SIG-M5 (cell line): ENCODE measurements at places on chromosomes 6 and 20.

DNA sequence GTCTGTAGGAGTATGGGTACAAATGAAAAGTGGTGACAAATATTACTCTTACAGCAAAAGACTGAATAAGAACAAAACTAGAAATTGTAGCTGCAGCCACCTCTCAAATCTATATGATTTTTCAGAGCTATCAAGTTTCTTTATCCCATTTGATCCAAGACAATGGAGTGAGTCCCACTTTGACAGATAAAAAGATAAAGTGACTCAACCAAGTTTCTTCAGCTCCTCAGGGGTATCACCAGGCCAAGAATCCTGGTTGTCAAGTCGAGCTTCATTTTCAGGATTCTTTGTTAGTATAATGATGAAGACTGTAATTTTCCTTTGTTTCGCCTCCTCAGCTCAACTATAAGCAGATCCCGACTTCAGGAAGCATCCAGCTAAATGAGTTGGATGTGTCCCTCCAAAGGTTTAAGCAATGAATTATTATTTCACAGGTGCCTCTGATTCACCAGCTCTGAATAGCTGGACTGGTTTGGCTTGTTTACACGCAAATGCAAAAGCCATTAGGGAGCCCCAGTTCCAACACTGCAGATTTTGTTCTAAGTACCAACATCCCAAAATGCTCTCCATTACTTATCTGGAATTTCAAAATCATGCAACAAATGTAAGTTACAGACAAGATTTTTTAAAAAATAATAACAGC lies 238.9 kb downstream of the MAFB start:
- DNase-seq, result no peak

GRCh38 chr6:135328136-135328535 lies 147.0 kb downstream of the MYB start:
- no peak for DNase-seq

DNA sequence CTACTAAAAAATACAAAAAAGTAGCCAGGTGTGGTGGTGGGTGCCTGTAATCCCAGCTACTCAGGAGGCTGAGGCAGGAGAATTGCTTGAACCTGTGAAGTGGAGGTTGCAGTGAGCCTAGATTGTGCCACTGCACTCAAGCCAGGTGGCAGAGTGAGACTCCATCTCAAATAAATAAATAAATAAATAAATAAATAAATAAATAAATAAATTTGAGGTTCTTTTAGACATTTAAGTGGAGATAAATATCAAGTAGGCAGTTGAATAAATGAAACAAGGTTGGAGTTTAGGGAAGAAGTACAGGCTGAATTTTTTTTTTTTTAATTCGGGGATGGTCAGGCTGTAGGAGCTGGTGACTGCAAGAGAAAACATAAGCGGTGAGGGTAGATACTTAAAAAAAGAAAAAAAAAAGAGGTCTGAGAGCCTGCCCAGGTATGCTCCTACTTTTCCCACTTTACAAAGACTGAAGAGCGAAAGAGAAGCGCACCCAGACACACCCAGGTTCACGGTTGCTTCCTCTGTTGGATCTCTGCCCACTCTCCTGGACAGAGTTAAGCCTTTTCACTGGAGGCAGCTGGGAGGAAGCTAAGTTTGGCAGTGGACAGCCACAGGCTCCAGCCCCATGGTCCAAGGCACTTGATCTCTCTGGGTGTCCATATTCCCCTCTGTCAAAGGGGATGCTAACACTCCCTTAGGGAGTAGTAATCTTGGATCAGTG lies 100.9 kb upstream of the PRDM1 start:
- DNase-seq, result no peak

- no peak for DNase-seq
Observed at GRCh38 chr6:87561017-87561416, 28.8 kb downstream of the RARS2 start.

DNA sequence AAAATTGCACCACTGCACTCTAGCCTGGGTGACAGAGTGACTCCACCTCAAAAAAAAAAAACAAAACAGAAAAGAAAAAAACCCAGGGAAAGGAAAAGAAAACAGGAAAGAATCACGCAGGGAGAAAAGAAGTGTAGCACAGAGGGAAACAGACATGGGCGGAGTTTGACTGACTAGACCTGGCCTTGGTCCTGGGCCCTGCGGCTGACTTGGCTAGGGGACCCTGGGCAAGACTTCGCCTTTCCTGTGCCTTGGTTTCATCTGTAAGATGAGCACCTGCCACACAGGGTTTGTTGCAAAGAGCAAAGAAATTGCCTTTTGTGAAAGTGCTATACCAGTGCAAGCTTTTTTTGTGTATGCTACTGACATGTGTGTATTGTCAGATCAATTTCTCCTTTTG lies 71.3 kb upstream of the KCNG1 start:
- no peak for DNase-seq

- no peak for DNase-seq
Observed at GRCh38 chr20:5667705-5668528, 82.3 kb upstream of the SHLD1 start.

- no peak for DNase-seq
Observed at GRCh38 chr6:147905711-147906110, 397.2 kb downstream of the SAMD5 start.

- DNase-seq, result no peak
Observed at GRCh38 chr6:18306977-18307376, 42.6 kb upstream of the DEK start.

- no peak for DNase-seq
Observed at GRCh38 chr20:57426271-57426689, 35.1 kb downstream of the RBM38 start.

GRCh38 chr6:150721418-150722266 lies 122.0 kb downstream of the PLEKHG1 start:
- DNase-seq, result no peak

DNA sequence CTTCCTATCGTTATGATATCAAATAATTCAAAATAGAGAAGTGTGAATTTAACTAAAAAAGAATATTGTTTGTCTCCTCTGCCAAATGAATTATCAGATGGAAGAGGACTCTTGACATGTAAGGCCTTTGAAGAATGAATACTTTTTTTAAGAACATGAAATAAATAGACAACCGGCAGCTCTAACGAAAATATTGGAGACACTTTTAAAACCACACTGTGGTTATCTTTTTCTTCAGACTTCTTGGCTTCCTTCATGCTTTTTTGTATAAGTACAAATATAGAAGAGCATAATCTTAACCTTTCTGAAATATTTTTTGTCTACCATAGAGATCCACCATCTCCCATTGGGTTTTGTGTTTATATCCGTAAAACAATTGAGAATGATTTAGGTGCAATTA lies 115.2 kb upstream of the SCGN start:
- DNase-seq, result no peak

DNA sequence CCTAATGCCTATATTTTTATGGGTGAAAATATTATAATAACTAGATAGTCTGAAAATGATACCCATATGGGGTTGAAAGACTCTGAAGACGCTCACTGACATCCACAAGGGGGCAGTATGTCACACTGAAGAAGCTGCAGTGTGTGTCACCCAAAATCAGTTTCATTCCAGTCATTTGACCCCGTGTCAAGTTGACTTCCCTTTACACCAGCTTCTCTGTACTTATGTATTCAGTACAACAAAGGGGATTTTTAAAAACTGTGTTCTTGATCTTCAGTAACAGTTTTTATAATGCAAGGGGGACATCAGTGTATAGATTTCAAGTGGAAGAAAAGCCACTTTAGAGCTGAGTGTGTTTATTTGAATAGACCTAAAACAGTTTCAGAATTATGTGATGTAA lies 19.3 kb downstream of the FAXC start:
- DNase-seq, result no peak

DNA sequence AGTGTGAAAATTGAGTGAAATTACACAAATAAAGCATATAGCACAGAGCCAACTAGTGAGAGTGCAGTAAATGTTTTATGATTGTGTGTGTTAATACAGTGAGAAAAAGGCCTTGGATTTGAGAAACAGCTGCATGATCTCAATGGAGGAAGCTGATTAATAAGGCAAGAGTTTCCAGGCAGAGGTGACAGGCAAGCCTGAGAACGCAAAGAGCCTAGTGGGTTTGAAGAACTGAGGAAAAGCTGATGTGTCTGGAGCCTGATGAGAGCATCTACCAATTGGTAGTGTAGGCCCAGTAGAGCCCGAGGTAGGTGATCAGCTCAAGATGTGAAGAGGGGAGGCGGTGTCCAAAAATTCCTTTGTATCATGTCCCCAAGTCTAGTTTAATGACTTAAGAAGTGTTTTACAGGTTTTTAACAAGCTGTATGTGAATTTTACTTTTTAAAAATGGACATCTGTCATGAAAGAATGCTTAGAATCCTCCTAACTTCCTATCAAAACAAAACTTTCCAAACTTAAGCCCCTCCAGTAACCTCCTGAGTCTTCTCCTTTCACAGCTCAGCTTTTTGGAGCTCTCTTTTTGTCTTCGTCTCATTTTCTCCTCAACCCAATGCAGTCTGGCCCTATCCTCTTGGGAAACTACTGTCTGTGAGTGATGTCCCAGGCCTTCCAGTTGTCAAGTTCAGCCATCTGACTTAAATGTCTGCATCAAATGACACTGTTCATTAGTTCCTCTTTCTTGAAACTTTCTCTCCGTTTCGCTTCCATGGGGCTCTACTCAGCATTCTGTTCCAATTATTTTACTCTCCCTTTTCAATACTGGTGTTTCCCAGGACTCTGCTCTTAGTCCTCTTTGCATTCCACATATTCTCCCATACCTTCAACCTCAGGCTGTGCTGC lies 1.2 kb downstream of the CDC40 start:
- no peak for DNase-seq
